ENCODE measurements at places on chromosomes 3 and 15.

GRCh38 chr3:119305286-119305685 lies 11.1 kb downstream of the ARHGAP31 start:
- DNase-seq, result no peak

- no peak for DNase-seq
These were observed 68.4 kb downstream of the HERC1 start for GRCh38 chr15:63765338-63765737.

DNA sequence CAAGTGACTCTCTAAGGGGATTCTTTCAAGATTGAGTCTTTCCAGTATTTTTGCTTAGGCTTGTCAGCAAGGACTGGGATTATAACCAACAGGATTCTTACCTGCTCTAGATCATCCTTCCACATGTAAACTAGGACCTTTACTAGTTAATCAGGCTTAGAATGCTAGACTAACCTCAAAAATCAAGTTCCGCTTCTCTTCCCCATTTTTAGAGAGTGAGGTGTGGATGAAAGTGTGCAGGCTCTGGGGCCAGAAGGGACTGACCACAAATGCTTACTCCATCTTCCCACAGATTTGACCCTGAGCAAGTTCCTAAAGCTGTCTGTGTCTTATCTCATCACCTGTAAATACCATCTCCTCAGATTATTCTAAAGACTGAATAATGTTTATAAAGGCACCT lies 89.5 kb upstream of the IL12A start:
- no peak for DNase-seq

GRCh38 chr15:64611085-64611725 lies 150.8 kb downstream of the ZNF609 start:
- DNase-seq, result no peak

DNA sequence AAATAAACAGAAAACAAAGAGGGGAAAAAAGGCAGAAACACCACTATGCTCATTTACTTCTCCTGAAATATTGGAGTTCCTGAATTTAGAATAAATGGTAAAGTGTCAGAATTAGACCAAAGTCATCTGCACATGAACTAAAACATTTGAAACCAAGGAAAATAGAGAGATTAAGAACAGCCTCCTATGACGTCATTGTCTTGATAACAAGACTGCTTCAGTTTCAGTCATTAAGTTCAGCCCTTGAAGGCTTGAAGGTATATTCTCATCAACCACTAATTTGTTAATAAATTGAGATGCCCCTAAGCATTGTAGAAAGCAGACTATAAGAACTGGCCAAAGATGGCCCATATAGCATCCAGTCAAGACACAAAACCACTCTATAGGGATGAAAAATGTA lies 2.5 kb downstream of the SUMF1 start:
- DNase-seq, result no peak

All from GM04503 (cell line).